Esophagus mucosa (tissue), 1 donor: ENCODE measurements at places on chromosomes 3 and 15.

DNA sequence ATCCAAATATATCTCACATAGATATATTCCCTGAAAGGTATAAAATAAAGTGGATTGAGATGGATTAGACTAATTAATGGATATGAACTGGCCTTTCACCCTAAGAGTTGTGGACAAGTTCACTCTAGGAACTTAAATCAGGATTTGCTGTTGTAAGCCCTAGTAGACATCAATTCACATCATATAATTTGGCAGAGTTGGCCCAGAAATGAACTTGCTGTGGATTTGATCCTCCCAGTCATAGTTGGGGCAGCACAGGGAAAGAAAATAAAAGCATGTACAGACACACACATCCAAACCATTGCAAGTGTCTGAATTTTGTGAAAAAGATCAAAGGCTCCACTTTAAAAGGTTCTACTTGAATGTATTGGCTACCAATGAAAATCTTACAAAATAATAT is 734.7 kb upstream of the NR2F2 start:
- ATAC-seq, result no peak

- no peak for ATAC-seq
These were observed 71.2 kb upstream of the GOLGA8B start for GRCh38 chr15:34654625-34655024.

DNA sequence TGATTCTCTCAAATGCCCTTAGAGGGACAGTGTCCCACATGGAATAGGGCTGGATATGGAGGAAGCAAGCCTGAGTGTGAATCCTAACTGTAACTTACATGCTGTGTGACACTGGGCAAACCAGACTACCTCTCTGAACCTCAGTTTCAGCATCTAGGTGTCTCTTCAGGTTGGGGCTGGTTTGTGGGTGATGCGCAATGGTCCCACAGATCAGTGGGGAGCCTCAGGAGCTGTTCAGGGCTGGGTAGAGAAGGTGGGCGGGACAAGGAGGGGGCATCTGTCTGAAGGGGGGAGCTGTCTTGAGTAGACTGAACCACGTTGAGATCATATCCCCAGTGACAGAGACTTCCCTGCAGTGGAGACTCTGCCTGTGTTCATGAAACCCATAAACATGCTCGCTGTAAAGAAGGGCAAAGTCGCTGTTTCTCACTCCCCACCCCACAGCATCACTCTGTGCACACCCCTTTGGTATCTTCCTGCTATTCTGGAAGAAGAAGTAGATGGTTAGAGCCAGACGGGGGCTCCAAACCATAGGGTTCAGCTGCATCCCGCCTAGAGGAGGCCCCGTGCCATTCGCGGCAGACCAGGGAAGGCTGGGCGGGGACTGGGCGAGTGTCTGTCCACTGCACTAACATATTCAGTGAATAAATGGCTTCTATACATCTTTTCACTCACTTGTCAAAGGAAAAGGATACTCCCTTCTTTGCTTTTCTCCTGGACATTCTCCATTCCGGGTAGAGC is 28.4 kb downstream of the SRPRB start:
- no peak for ATAC-seq

DNA sequence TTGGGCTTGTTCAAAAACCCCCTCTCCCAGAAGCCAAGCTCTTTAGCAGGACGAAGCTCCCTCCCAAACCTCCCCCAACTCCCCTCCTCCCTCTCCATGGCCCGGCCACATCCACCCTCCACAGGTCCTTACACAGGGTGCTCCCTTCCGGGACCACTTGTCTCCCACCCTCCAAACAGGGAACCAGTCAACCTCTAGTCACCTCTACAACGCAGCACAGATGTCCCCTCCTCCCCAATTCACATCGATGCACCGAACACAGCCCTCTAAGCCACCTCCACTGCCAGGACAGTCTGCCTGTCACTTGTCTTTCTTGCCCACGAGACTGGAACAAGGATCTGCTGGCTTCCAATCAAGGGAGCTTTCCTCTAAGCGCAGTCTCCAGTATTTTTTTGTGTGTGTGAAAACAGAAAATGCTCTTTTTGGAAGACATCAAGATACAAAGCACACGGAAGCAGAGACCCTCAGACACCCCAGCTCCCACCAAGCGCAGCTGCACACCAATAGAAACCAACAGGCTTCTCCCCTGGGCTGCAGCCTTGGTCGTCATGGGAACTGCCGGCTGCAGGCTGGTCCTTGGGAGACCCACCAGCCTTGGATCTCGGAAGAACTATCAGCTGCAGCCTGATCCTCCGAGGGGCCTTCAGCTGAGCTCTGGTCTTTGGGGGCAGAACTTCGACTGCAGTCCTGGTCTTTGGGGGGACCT is 26.5 kb downstream of the IQSEC1 start:
- no peak for ATAC-seq

DNA sequence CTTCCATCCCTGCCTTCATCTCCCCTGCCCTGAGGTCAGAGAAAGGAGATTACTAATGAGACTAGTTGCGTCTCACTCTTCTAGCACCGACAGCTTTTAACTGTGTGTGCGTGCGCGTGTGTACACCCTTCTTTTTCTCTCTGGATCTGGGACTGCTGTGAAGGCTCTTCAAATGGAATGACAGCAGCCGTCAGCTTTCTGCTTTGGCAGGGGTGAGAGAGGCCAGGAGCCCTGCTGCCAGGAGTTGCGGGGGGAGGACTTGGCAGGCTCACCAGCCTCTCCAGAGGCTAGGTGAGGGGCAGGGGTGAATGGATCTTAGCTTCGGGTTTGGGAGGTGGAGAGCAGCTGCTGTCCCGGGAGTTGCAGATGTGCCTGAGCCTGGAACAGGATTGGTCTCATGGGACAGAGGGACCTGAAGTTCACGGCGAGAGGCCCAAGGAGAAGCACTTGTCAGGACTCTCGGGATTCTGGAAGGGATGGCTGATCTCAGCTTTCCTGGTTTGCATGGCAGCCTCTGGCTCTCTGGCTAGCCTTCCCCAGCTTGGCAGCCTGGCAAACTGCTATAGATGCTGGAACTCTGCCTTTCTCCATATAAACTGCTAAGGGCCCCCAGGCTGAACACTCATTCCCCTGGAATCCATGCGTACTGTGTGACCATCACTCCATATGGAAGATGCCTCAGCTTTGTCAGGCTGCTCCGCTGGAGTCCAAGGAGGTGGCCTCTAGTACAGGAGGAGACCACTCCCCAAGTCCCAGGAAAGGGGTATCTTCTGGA is 16.6 kb downstream of the TEX264 start:
- no peak for ATAC-seq

GRCh38 chr3:151969026-151969642 is 95.7 kb downstream of the SUCNR1 start:
- no peak for ATAC-seq

DNA sequence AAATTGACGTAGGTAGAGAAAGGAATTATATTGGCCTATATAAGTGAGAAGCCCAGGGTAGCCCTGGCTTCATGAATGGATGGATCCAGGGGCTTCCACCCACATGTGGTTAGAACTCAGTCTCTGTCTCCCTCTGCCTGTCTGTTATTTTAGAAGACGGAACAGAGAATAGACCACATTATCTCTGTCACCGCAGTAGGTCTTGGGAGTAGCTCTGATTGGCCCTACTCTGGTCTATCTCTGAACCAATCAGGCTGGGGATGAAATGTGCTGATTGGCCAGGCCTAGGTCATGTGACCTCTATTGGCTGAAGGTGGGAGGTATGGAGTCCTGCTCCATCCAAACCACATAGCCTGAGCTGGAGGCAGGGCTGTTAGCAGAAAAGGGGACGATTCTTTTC is 143.0 kb upstream of the PRR23C start:
- ATAC-seq, result no peak

DNA sequence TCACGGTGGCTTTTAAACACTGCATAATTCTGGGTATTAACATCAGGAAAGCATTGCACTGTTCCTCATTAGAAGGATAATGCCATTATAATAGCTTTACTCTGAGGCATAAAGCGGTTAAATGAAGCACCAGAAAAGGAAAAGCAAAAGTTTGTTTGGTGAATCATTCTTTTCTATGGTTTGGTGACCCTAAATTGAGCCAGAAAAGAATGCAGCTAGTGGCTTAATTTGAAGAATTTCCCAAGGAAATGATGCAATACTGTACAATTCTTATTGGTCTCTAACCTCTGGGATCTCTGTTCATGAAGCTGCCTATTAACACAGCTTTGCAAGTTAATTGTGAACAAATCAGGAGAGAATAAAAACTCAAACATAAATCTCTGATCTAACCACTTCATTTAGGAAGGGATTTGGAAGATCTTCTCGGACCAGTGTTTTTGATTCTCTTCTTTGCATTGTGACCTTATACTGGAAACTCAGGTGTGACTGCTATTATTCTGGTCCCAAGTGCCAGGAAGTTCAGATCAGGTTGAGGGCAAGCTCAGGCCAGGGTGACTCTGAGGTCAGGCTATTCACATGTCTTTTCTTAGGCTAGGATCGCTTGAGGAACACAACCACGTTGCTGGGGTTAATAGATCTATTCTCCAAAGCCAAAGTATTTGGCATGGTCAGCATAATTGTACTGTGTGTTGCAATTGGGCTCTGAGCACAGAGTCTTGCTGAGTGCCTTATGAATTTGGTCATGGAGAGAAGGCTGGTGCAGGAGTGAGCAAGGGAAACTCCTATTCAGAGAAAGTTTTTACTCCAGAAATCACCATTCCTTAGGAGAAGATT is 11.3 kb upstream of the DLG1 start:
- peak; percentile 95 for ATAC-seq

- ATAC-seq, result no peak
These were observed 30.1 kb upstream of the SPTSSB start for GRCh38 chr3:161401389-161401788.

- no peak for ATAC-seq
These were observed 3.1 kb downstream of the STAG1 start for GRCh38 chr3:136749091-136749490.

- ATAC-seq, result peak; percentile 17
These were observed 22.5 kb downstream of the KIF7 start for GRCh38 chr15:89632563-89633430.

GRCh38 chr3:195247086-195247862 is 23.7 kb downstream of the XXYLT1 start:
- ATAC-seq, result no peak

- no peak for ATAC-seq
These were observed 657.3 kb upstream of the TGFBR2 start for GRCh38 chr3:29949131-29949530.

DNA sequence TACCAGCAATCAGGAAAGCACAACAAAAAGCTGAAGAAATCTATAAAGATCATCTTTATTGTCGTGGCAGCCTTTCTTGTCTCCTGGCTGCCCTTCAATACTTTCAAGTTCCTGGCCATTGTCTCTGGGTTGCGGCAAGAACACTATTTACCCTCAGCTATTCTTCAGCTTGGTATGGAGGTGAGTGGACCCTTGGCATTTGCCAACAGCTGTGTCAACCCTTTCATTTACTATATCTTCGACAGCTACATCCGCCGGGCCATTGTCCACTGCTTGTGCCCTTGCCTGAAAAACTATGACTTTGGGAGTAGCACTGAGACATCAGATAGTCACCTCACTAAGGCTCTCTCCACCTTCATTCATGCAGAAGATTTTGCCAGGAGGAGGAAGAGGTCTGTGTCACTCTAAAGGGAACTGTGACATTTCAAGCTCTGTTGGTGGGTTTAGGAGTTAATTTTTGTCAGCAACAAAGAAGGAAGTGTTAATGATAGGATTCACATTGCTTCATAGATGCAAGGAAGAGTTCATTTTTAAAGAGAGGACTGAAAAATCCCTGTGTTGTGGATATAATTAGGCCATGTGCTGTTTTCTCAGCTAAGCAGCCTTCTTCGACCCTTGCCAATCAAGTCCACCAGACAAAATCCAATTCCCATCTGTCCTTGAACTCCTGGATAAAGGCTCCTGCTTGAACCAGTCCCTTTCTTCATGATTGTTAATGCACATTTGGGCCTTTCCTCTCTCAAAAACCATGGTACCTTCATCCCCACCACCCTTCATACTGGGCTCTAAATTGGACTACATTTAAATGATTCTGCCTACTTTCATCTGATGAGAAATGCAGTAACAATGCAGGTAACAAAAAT is 1.2 kb downstream of the GPR15 start:
- ATAC-seq, result no peak
